Dermis microvascular lymphatic vessel endothelial cell (primary cell): ENCODE measurements at places on chromosomes 6 and 20.

- DNase-seq = no peak
These were observed 535.8 kb downstream of the TENT5A start for GRCh38 chr6:81216668-81217067.

- no peak for DNase-seq
These were observed 40.5 kb downstream of the BTBD9 start for GRCh38 chr6:38599261-38599660.

DNA sequence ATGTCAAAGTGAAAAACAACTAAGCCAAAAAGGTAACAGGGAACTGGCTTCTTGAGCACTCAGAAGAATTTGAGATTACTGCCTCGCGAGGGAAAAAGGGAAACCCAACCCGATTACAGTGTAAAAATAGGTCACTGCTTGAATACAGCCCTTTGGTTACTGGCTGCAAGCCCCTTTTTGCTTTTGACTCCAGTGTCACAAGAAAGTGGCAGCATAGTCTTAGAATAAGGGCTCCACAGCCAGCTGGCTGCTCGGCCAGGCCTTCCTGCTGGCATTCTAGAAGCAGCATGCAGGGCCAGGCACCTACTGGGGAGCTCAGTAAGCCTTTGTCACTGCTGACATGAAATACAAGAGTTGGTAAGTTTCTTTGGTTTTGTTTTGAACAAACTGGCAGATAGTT is 83.0 kb downstream of the ZHX3 start:
- no peak for DNase-seq

- no peak for DNase-seq
These were observed 94.6 kb downstream of the TFAP2A start for GRCh38 chr6:10320291-10320690.

DNA sequence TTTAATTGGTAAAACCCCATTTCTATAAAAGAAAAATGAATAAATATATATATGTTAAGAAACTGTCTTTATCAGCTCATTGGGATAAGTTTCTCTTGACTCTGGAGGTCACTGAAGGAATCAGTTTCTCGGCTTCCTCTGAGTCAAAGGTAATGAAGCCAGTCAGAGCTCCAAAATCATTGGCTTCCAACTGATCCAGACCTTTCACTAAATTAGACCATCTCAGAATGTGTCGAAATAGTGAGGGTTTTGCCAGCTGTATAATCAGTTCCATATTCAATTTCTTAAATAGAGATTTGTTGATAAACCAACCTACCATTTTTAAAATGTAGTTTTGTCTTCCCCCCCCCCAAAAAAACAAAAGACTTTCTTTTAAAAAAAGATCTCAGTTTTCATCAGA is 60.5 kb upstream of the SRSF6 start:
- no peak for DNase-seq

- no peak for DNase-seq
These were observed 75.1 kb downstream of the CDC40 start for GRCh38 chr6:110255211-110255750.

DNA sequence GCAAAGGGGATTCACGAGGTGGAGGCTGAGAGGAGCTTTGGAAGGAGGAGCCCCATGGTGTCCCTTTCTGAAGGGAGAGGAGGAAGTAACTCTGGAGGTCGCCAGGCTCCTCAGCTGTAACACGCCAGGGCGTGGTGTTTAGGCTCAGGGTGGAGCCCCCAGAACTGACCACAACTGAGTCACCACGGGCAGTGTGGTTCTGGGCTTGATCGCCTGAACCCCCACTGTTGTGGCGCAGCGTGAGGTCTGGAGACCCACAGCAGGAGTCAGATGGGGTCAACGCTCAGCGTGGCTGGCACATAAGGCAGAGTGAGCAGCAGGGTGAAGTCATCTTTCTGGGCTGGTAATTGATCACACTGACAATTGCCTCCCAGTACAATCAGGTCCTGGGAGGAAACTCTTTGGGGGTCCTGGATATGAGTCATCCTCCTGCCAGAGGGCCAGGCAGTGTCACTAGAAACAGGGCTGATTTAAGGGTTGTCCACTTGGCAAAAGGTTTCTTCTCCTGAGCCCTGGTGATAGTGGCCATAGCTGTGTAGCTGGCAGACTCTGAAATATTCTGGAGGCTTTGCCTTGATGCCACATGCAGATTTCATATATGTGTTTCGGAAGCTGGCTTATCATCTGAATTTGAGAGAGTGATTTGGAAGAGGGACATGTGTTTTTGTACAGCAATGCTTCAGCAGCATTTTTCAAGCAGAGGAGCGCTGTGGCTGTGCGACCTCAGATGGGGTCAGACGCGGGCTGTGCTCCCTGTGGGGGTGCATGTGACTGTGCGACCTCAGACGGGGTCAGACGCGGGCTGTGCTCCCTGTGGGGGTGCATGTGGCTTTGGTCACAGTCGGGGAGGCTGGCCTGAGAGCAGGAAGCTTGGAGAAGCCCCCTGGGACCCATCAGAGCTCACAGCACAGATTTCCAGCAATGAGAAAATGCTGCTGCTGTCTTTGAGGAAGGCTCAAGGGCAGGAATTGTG is 50.0 kb downstream of the SYNJ2 start:
- DNase-seq = peak; percentile 74

DNA sequence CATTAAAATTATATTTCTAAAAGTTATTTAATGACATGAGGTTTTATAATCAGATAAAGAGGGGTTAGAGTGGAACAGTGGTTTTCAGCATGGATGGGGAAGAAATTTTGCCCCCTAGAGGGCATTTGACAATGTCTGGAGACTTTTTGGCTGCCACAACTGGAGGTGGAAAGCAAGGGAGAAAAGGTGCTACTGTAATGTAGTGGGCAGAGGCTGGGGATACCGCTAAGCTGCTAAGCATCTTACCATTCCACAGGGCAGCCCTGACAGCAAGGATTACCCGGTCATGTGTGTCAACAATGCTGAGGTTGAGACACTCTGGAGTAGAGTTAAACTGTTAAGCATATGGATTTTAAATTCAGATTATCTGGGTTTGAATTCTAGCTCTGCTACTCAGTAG is 52.9 kb upstream of the FABP7 start:
- peak; percentile 7 for DNase-seq

DNA sequence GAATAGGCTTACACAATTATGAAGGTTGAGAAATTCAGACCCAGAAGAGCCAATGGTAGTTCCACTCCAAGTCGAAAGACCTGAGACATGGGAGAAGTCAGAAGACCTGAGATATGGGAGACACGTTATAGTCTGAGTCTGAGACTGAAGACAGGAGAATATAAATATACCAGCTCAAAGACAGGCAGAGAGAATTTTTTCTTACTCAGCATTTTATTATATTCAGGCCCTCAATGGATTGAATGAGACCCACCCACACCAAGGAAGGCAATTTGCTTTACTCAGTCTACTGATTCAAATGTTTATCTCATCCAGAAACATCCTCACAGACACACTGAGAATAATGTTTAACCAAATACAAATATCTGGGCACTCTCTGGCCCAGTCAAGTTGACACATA is 693.5 kb downstream of the HDGFL1 start:
- DNase-seq = no peak

- peak; percentile 58 for DNase-seq
These were observed 9.4 kb downstream of the ADTRP start for GRCh38 chr6:11769244-11769643.

DNA sequence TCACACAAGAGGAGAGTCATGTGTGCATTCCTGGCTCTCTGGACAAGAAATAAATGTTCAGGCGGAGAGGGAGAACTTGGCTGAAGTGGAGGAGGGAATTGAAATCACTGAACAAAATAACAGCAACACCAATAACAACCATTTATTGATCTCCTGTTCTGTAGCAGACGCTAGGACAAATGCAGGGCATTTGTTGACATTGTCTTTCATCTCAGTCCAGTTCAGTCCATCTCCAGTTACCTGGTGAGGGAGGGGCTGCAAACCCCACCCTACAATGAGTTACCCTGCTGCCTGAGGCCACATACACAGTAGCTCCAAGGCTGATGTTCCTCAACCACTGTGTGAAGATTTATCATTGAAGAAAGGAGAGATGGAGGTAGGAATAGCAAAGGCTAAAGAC is 27.3 kb downstream of the UNC5CL start:
- no peak for DNase-seq

DNA sequence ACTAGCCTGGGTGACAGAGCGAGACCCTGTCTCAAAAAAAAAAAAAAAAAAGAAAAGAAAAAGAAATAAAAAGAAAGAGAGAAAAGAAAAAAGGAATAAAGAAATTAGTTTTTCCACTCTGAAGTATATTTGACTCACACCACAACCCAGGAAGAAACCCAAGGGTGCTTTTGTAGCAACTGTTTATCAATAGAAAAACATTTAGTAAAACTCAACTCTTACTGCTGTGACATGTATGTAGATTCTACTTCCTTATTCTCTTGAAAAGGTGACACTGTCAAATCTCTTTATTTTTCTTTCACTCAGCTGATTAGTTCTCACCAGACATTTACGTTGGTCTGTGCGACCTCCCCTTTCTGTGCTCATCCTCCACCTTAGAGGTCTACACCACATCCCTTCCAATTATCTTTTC is 99.9 kb upstream of the SHLD1 start:
- DNase-seq = no peak

- no peak for DNase-seq
These were observed 95.5 kb downstream of the NCR2 start for GRCh38 chr6:41430875-41431274.

- DNase-seq = no peak
These were observed 411.9 kb upstream of the SASH1 start for GRCh38 chr6:147930745-147931144.

- no peak for DNase-seq
These were observed 4.7 kb upstream of the CCN6 start for GRCh38 chr6:112049026-112049799.

GRCh38 chr20:58654337-58654736 is 3.3 kb downstream of the STX16 start:
- DNase-seq = no peak

DNA sequence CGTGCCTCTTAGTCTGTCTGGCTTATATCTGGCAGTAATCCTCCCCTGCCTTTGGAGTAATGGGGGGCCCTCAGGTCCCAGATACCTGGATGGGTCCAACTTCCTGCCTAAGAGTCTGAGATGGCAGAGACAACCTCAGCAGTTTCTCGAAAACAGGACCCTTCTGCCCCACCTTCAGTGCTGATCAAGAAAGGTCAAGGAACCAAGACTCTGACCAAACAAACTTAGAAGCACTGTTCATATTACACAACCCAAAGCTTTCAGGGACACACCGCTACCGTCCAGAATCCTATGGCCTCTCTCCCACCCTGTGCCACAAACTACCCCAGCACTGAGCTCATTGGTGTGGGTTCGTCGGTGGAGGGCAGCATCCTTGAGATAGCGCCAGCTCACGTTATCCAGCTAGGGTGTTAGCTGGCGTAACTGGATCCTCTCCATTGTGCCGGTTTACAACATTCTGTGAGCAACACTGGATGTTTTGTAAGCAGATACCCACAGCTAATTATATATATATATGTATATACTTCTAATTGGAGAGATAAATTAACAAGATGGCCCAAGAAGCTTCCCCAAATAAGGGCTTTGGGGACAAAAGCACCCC is 7.6 kb upstream of the TMC2 start:
- no peak for DNase-seq

GRCh38 chr6:156924246-156924645 is 147.1 kb downstream of the ARID1B start:
- no peak for DNase-seq

DNA sequence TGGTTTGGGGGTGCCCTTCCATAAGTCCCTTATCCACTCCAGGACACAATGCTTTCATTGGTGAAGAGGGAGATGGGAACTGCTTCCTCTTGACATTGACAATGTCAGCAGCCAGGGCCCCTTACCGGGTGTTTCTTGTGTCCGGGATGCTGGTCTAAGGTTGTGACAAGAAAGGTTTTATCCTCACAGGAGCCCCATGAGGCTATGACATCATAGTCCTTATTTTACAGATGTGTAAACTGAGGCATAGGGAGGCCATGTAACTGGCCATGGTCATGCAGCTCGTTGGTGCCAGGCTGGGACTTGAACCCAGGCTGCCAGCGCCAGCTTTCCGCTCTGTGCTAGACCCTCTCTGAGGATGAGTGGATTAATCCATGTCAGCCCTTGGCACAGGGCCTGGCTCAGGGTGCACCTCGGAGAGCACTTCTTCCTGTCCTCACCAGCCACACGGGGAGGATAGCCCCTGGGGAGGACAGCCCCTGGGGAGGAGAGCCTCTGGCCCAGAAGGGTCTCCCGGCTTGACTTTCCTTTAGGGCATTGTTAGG is 157.3 kb downstream of the SYCP2 start:
- DNase-seq = no peak

- DNase-seq = no peak
These were observed 800 bp downstream of the RWDD2A start for GRCh38 chr6:83193747-83194566.

GRCh38 chr6:98452685-98453084 is 381.7 kb upstream of the POU3F2 start:
- DNase-seq = no peak

DNA sequence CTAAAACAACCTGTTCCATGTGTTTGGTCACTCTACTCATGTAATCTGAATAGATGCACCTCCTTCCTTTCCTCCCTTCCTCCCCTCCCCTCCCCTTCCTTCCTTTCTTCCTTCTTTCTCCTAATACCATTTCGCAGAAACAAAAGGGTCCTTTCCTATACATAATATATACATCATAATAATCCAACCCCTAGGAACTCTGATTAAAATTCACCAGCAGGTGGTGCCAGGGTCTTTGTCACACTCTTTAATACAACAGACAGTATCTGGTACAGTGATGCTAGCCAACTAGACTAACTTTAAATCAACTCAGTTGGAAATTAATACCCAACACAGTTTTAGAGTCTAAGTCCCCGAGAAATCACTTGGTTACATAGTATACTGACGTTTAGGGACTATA is 181.2 kb upstream of the SHLD1 start:
- DNase-seq = peak; percentile 73

DNA sequence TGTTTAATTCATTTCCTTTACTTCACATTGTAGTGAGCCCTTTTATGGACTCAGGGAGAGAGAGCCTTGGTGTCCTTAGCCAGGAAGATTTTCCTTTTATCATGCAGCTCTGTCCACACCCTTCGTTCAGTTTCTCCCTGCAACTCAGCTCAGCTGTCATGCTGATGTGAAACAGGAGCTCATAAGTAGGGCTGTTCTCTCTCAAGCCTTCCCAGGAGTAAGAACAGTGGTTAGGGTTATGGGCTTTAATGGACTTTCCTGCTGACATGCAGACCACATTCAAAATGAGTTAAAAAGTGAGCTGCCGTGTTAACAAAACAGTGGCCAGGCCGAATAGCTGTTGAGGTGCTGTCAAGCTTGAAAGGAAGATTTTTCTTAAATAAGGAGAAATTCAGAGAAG is 104.1 kb downstream of the BCKDHB start:
- DNase-seq = no peak

DNA sequence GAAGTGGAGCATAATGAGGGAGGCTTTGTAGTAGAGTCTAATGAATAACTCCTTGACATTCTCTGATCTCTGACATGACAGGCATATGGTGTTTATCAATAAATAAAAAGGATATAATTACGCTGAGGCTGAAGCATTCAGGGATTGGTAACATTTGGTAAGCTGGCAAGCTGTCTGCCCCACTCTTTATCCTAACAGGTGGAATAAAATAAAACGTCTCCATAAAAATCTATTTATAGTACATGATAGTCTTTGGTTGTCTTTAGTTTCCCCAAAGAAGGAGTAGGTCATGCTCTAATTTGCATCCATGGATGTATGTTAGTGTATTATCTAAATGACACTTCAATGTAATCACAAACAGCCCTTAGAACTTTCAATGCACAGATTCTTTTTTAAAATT is 30.9 kb upstream of the RBM24 start:
- no peak for DNase-seq
